Motor neuron (in vitro differentiated cells): ENCODE measurements at places on chromosomes 6 and 20.
A peak's percentile ranks its signal among the peaks of the same experiment; 100 is the strongest.

- ATAC-seq = peak; percentile 56
Observed at GRCh38 chr6:138004430-138005287, 102.6 kb downstream of the PERP start.

DNA sequence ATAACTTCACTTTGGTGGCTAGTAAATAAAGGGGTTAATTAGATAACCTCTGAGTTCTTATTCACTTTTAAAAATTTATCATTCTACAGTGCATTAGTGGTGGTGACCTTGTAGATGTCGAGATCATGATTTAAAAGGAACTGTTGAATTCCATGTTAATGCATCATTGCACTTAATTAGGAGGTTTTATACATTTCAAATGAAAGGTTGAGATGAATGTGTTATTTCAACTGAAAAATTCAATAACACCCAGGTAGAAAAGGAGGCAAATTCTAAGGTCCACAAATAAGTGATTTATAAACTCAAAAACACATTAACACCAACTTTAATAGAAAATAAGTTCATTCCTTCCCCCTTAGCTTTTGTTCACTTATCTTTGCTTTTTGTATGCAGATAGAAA is 58.3 kb upstream of the TMEM170B start:
- ATAC-seq = no peak

DNA sequence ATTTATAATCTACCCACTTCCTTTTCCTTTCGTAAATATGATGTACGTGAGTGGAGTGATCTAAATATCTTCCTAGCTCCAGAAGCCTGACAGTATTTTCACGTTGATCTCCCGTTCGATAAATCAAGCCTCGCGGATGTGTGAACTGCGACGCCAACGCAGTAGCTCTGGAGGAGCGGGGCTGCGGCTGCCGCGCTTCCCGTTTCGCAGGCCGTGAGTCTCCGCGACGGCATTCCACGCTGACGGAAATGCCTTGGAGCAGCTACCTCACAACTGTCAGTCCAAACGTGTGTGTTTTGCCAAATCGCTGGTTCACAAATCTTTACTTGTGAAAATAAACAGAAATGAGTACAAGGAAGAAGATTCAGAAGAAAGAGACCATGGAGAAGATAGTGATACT is 41.2 kb downstream of the BTBD3 start:
- no peak for ATAC-seq

- no peak for ATAC-seq
Observed at GRCh38 chr20:62570403-62570802, 71.9 kb upstream of the SLCO4A1 start.

GRCh38 chr6:43990275-43990626 is 137.0 kb downstream of the MRPL14 start:
- no peak for ATAC-seq
